ENCODE measurements at places on chromosomes 4 and X.

DNA sequence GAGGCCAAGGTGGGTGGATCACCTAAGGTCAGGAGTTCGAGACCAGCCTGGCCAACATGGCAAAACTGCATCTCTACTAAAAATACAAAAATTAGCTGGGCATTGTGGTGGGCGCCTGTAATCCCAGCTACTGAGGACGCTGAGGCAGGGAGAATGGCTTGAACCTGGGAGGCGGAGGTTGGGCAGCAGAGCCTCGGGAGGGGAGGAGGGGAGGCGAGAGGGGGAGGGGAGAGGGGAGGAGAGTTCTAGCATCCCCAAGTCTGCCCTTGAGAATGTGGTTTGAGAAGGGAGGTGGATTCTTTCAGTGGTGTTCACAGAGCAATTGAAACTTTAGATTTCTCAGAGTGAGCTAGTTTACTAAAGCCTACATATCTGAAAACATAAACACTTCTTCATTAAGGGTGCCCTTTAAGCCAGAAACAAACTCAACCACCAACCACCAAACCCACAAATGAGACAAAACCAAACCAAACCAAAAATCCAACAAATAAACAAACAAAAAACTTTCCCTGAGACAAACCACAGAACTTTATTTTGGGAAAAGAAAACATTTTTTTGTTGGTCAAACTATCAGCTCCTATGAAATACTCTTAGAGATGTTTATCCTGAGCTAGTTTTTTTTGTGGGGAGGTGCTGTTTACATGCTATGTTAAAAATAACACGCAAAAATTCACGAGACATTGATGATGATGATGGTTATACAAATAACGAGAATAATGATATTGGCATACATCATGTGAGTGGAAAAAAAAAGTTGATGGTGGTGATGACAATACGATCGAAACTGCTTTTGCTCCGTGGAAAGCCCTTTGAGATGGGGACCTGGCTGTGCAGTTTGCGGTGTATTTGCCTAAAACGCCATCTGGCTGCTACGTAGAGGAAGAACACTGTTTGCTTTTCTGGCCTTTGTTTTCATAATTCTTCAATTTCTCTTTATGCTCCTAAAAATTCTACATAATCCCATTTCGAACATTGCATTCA is 98.2 kb upstream of the PRKX start:
- no peak for DNase-seq

- no peak for DNase-seq
Observed at GRCh38 chrX:7076245-7076661, 71.3 kb upstream of the STS start.

- DNase-seq: no peak
Observed at GRCh38 chrX:9351126-9351525, 113.7 kb upstream of the TBL1X start.

DNA sequence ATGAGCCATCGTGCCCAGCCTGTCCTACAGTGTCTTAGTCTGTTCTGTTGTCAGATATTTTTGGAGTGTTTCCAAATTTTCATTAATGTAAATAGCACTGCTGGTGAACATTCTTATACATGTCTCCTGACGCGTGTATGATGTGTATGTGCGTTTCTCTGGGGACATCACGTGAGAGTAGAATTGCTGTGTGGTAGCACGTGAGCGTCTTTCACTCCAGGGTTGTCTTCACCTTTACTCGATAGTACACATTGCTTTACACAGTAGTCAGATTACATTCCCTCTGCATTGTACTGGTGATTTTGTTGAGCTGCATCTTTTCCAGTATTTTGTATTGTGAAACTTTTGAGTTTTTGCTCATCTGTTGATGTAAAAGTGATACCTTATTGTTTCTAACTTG is 60.0 kb downstream of the ARHGAP10 start:
- DNase-seq: no peak

GRCh38 chrX:101394372-101394771 is 3.6 kb downstream of the RPL36A start:
- DNase-seq: no peak

GRCh38 chr4:52019936-52020657 is at the start of gene LRRC66:
LRRC66 (minus strand) TSS chr4:52020363; CDS start chr4:52017613, 2,750 bp downstream.
- DNase-seq: no peak

- DNase-seq: no peak
Observed at GRCh38 chrX:97452283-97452682, 568.6 kb downstream of the RPA4 start.

GRCh38 chrX:50801135-50801534 is 12.9 kb downstream of the SHROOM4 start:
- DNase-seq: no peak

DNA sequence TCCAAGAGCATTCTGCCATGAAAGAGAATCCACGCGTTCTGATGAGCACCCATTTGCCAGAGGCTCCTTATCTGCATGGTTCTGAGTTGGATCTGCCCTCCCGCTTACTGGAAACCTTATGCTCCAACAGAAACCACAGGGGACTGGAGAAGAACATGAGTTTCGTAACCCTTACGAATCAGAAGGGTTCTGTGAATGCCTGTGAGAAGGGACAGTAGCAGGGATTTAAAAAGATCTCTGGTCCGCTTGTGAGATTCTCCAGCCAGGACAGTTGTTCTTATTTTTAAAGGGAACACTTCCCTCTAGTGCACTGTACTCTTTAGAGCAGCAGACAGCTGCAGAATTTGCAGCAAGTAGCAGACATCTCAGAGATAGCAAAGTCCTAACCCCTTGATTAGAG is 22.5 kb upstream of the CENPU start:
- DNase-seq: no peak

DNA sequence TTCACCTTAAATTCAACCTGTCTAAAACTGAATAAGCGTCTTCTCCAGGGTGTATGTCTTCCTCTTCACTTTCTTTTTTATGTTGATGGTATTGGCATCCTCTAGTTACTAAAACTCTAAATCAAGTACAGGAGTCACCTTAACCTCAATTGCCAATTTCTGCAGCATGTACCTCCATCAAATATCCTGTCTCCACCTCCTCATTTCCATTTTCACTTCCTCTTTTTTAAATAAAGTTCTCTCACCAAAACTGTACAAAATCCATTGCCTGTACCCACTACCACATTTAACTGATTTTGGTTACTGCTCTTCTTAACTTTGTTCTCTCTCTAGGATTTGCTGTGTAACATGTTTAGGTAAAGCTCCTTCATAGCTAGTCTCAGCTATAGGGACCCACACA is 9.2 kb upstream of the NPFFR2 start:
- DNase-seq: no peak

GRCh38 chrX:15804563-15804962 is 14.3 kb downstream of the ZRSR2 start:
- no peak for DNase-seq

DNA sequence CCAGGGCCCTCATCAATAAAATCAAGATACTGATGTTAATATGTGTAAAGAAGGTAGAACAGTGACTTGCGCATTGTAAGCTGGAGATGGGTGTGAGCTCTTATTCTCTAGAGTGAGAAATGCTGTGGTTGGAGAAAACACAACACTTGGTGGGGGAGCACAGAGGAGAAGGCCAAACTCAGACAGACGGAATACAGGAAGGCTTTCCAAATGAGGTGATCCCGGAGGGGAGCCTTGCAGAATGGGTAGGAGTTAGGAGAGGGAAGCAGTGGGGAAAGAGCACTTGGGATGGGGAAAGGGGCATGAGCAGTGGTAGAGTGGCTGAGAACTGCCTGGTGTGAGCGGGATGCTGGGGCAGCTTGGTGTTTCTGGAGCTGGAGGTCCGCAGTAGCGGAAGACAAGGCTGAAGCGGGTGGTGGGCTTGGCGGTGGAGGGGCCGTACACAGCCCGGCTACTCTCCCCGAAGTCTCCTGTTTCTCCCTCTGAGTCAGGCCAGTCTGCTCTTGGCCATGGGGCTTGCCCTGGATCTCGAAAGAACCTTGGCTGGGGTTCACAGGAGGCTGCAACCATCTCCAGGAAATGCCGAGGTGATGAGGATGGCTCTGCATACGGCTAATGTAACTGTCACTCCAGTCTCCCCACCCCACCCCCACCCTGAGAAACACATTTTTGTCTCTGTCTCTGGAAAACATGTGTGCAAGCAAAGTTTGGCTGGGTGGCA is 11.3 kb upstream of the PLAC1 start:
- no peak for DNase-seq

GRCh38 chr4:22616516-22616915 is 76.2 kb upstream of the GBA3 start:
- no peak for DNase-seq

DNA sequence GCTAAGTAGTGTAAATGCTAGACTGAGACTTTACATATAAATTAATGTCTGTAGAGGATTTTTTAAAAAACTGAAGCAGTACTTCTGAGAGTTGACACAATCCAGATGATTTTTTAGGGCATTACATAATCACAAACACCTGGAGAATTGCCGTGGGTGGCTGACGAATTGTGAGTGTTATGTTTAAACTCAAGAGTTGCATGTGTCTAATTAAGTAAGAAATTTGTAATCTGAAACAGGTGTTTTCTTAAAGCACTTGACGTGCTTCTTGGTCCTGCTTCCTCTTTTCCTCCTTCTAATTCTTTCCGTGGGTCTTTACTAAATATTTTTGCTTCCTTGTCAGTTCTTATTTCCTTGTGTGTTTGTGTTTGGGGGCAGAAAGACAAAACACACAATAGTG is 27.8 kb downstream of the PIR start:
- no peak for DNase-seq

DNA sequence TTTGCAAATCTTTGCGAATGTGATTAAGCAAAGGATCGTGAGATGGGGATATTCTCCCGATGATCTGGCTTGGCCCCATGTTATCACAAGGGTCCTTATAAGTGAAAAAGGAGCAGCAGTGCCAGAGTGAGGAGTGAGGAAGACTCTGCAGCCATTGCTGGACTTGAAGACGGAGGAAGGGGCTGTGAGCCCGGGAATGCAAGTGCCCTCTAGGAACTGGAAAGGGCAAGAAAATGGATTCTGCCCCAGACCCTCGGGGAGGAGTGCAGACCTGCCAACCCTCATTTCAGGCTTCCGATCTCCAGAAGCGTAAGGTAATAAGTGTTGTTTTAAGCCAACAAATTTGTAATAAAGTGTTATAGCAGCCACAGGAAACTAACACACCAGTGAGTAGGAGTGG is 76.3 kb downstream of the EVC start:
- no peak for DNase-seq

- DNase-seq: no peak
Observed at GRCh38 chr4:152975380-152976211, 39.5 kb downstream of the FHDC1 start.

- DNase-seq: no peak
Observed at GRCh38 chr4:70818921-70819320, 20.8 kb downstream of the GRSF1 start.

GRCh38 chrX:871626-872025 is 241.0 kb downstream of the SHOX start:
- DNase-seq: no peak

- no peak for DNase-seq
Observed at GRCh38 chrX:147570483-147570882, 341.2 kb upstream of the FMR1 start.

GRCh38 chrX:11836284-11836683 is 78.2 kb downstream of the MSL3 start:
- DNase-seq: no peak

GRCh38 chr4:175531405-175532091 is 280.5 kb downstream of the GPM6A start:
- no peak for DNase-seq

- no peak for DNase-seq
Observed at GRCh38 chr4:112897543-112897942, 151.9 kb upstream of the ANK2 start.

- DNase-seq: no peak
Observed at GRCh38 chrX:54447461-54447860, 7.3 kb downstream of the TSR2 start.

DNA sequence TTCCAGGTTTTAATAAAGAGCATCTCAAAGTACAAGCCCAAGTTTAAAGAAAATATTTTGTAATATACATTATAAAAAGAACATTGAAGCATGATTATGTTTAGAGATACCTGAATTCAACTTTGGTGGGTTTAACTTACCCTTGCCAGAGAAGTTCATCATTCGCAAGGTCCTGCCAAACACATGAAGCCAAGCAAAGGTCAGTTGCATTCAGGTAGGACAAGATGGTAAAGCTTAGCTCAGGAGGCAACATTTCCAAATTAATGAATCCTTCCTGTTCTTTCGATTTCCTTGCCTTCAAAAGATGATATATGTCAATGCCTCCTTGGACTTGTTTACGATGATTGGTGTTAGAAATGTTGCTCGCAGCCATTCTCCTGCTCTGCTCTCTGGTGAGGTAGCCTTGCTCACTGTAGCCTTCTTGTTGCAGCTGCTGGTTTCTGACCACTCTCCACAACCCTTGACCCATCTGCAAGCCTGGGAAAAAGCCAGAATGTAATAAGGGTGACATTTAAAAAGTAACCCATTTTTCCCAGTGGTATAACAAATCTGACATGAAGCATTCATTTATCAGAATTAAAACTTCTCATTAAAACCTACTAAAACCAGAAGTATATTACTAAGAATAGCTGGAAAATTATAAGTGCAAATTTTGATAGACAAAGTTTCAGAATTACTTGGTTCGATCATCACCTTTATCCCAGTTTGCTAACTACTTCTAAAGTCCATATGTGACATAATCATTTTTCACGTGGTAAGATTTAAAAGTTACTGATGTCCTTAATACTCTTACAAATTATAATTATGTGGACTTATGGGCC is 20.6 kb downstream of the FBXO8 start:
- no peak for DNase-seq

GRCh38 chrX:56812515-56813105 is 83.6 kb downstream of the NBDY start:
- DNase-seq: no peak

GRCh38 chr4:172818901-172819300 is 349.7 kb upstream of the GALNT7 start:
- no peak for DNase-seq

DNA sequence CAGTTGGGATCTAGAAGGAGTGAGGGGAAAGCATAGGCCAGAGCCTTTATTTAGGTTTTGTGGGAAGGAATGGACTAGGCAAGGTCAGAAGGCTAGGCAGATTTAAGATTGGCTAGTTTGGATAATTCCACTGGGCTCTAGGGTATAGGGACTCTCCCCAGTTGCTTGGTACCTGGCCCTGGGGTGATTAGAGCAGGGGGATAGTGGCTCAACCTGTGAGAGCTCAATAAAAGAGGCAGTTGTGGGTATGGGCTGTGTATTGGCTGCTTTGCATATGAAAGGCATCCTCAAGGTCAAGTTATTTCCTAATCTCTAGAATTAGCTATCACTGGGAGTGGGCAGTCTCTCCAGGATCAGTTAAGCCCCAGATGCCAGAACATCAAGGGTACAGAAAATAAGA is 61.3 kb downstream of the ZNF81 start:
- DNase-seq: no peak

GRCh38 chrX:56615282-56615681 is 51.9 kb downstream of the UBQLN2 start:
- DNase-seq: no peak

- no peak for DNase-seq
Observed at GRCh38 chr4:13830449-13830848, 202.9 kb upstream of the BOD1L1 start.

- no peak for DNase-seq
Observed at GRCh38 chr4:89855236-89855635, 18.3 kb upstream of the SNCA start.
